ENCODE measurements at places on chromosomes 12 and 14.

DNA sequence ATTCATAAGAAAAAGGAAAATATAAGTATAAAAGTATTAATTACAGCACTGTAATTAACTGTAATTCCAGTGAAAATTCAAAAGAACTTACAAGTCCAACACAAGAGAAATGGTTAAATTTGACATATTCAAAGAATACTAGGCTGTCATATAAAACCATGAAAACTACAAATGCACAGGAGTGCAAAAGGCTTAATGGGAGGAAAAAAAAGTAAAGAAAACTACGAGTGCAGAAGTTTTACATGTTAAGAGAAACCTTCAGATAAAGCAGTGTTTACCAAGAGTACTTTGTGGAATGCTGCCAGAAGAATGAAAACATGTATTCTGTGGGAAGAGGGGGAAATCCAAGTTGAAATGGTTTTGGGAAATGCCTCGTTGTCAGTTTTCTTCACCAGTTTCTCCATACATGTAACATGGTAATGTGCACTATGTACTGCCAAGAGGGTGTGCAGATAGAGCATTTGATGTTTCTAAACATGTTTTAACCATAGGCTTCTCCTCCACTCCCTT, 9.1 kb downstream of the HEATR5A start:
- no peak for DNase-seq

- no peak for DNase-seq
These were observed 78.9 kb downstream of the AKAP6 start for GRCh38 chr14:32408018-32408417.

- no peak for DNase-seq
These were observed 81.6 kb upstream of the MANSC4 start for GRCh38 chr12:27861428-27862167.

DNA sequence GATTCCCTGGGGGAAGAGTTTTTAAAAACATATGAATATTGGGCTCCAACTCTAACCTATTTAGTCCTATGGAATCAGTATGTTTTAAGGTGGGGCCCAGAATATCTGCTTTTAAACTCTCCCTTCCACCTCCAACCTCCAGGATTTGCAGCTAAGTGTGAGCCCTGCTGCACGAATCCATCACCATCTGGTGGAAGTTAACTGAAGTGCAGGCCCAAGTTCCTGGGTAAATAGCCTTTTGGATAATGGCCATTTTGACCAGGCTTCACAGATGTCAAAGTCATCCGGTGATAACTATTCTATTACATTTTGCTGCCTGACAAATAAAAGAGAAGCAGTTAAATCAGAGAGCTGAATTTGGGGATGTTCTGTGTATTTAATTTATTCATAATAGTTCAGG, 58.1 kb upstream of the RMST start:
- peak; percentile 72 for DNase-seq

DNA sequence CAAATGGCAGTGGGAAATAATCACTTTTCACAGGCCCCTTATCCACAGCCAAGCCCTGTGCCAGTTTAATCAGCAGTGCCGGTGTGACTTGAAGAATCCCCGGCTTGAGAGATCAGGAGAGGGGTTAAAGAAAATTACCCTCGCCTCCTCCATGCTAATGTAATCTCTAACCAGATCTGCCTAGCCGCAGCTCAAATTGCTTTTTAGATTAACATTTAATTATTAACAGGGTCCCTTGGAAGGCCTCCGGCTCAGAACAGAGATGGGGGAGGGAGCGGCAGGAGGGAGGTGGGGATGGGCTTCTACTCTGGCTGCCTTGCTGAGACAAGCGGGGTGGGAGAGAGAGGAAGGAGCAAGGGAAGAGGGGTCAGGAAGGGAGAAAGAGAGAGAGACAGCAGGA, 24.0 kb downstream of the FAM222A start:
- no peak for DNase-seq

- no peak for DNase-seq
These were observed 127.4 kb downstream of the PIWIL1 start for GRCh38 chr12:130465046-130465445.

DNA sequence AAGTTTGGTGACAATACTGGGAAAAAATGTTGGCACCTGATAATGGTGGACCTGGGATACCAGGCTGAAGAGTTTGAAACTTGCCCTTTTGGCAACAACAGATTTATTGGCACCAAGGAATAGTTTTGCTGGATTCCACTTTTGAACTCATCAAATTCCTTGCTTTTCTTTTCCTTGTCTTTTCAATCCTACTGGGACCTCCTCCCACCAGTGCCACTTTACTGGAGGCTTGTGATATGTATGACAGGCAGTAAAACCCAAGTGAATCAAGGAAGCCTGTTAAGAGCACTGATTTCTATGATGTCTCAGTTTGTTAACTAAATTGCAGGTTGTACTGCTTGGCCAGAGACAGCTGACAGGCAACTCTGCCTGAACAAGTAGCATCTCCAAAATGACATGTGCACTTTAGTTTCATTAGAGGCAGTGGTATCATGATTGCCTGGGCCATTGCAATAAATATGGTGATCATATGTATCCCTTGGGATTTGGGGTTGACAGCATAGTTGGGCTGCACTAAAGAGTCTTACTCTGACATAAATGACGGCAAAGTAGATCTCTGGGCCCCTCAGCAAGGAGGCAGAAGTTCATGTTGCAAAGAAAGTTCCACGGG, 565.4 kb downstream of the DIO2 start:
- DNase-seq: no peak

DNA sequence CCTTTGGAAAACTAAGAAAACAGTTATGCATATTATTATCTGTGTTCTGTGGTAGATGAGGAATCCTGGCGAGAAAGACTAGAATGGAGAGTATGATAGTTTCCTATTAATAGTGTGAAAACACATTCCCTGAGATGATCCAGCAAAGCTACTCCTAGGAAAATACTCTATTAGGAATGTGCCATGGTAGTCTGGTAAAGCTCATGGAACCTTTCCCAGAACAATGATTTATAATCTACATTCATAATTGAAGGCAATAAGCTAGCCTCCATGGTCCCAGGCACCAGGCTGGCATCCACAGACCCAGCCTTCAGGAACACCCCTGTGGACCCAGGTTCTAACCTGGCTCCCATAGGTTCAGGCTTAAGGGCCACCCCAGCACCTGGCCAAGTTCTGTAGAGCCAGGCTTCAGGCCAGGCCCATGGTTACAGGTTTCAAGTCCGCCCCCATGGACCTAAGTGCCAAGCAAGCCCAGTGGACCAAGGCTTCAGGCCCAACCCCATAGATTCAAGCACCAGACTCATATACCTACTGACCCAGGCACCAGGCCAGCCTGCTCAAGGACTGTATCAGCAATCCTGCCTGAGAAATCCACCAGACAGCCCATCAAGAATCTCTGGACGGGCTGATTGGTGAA, 72.2 kb downstream of the ITPR2 start:
- DNase-seq: no peak

GRCh38 chr14:50928002-50928635, 16.2 kb downstream of the PYGL start:
- no peak for DNase-seq

DNA sequence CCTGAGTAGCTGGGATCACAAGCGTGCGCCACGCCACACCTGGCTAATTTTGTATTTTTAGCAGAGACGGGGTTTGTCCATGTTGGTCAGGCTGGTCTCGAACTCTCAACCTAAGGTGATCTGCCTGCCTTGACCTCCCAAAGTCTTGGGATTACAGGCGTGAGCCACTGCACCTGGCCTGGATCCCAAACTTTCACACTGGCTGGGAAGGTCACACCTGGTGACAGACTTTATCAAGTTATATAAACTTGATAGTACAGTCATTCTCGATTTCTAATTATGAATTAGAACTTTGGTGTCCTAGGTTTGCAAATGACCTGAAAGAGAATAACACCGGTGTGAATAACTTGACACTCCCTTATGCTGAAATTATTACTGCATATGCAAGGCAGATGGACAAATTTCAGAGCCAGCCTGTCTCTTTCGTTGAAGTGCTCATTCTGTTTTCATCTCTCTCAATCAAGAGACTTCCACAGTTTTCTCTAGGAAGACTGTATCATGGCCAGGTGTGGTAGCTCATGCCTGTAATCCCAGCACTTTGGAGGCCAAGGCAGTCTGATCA, 5.9 kb downstream of the PLBD1 start:
- DNase-seq: no peak

DNA sequence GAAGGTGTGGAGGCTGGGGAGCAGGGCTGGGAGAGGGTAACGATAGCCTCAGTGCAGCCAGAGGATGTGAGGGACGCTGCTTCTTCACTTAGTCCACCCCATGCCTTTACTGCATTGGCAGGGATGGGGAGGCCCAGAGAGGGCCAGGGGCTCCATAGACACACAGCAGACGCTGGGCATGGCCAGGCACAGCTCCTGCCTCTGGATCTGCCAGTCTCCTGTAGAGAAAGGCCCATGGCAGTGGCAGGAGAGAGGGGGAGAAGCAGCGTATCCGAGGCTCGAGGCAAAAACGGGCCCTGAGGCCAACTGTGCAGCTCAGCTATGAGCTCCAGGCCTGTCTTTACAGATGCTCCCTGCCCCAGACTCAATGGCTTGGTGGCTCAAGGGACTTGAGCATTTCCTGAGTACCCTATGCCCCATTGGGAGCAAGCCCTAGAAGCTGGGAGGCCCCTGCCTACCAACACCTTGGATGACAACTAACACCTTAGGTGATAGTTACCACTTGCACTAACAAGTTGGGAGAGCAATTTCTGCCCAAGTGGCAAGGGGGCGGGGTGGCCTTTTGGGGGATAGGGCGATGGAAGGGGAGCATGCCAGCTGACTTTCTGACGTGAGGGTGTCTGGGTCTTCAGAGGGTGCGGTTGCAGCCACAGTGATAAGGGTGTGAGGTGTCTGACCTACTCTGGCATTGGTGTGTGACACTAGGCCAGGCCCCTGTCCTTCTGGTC, 5.0 kb upstream of the LBHD2 start:
- DNase-seq: no peak

- no peak for DNase-seq
These were observed 14.9 kb downstream of the LHX5 start for GRCh38 chr12:113456761-113457160.

DNA sequence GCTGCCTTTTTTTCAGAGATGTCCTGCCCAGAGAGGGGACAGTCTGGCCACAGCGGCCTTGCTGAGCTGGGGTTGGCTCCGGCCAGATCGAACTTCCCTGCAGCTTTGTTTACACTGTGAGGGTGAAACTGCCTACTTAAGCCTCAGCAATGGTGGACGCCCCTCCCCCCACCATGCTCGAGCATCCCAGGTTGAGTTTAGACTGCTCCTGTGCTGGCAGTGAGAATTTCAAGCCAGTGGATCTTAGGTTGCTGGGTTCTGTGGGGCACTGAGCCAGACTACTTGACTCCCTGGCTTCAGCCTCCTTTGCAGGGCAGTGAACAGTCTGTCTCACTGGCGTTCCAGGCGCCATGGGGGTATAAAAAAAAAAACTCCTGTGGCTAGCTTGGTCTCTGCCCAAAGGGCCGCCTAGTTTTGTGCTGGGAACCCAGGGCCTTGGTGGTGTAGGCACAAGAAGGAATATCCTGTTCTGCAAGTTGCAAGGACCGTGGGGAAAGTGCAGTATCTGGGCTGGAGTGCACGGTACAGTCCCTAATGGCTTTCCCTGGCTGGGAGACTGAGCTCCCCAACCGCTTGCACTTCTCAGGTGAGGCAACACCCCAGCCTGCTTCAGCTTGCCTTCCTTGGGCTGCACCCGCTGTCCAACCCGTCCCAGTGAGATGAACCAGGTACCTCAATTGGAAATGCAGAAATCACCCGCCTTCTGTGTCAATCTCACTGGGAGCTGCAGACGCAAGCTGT, 79.1 kb downstream of the LRIG3 start:
- DNase-seq: no peak

DNA sequence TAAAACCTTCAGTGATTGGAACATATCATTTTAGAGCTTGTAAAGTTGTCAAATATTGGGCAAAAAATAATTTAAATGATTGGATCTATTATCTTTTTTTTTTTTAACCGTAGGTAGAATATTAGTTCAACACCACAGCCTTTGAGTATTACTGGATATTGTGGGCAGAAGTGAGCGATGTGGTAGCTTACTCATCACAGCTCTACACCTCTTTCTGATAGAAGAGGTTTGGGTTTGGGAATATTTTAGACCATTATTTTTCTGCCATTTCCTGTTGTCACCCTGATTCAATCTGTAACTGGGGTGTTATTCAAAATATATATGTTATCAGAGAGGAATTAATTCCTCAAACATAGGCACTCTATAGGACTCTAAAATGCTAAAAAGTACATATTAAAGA, 34.8 kb upstream of the SLC38A2 start:
- DNase-seq: no peak

GRCh38 chr12:128771681-128772080, 52.1 kb downstream of the SLC15A4 start:
- DNase-seq: no peak

DNA sequence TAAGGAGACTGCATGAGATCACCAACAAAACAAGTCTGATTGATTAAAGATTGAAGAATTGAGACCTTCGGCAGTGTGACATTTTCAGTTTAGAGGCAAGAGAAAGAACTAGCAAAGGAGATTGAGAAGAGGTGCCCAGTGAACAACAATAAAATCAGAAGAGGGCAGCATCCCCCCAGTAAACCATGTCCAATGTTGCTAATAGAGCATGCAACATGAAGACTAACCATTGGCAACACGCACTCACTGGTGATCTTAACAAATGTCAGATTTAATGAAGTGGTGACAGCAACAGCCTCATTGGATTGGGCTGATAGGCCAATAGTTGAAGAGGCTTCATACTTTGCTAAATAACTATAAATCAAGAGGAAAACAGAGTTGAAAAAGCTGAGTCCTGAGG, 20.7 kb upstream of the TAS2R14 start:
- DNase-seq: peak; percentile 19

GRCh38 chr12:131346555-131347344, 364.1 kb upstream of the SFSWAP start:
- no peak for DNase-seq

DNA sequence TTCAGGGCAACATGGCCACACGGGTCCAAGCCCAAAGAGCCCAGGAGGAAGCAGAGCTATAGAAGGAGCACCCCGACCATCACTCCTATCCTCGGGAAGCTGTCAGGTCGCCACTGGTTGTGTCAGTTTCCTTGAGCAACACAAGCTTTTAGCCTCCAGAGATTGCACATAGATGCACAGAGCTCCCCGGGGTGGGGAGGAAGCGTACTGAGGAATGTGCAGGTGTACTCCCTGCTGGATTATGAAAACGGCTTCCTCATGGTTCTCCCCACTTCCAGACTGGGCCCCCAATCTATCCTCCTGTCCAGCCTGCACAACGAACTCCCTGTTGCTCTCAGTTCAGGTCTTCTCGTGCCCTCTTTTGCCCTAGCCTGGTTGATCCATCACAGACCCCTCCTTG, 30.3 kb upstream of the IRF2BPL start:
- no peak for DNase-seq

DNA sequence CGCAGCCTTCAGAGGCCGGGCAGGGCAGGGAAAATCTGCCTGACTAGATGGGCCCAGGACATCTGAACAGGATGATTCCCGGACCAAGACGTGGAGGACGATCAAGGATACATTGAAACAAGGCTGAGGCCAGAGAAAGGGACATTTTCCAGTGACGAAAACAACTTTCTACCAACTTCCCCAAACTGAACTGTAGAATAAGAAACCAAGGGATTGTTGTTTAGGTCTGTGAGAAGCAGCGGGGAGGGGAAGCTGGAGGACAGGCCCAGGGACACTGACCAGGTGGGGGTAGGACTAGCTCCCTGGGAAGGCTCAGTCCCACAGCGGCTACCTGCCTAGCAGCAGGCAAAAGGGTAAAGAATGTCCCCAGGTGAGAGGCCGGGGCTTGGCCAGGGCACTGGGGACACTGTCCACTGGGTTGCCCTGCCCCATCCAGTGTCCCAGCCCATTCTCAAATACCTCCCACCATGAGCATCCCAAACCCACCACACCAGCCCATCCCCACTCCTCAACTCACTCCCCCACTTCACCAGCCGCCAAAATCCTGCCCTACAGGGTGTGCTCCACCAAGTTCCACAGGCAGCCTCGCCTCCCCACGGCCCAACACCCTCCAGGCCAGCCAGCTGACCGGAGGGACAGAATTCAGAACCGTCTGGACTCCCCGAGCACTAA, 995 bp downstream of the TNFRSF1A start:
- no peak for DNase-seq
